Frontal cortex (tissue), 4 donors: ENCODE measurements at places on chromosomes 1 and 21. TPM values are rescaled to one million over a fixed set of nuclear protein-coding genes. Genes with fewer than 3 reads are reported as not detected.

COL11A1 gene
- total RNA-seq: 20.0 TPM

SLAMF8 gene
- not detected for total RNA-seq

FTCD gene
- 0.41 TPM for total RNA-seq

TRIM17 gene
- total RNA-seq: 1.6 TPM

APOBEC4 gene
- total RNA-seq: not detected

TMPRSS2 gene
- total RNA-seq: not detected

TBX19 gene
- total RNA-seq: 0.41 TPM

FALEC gene
- 0.41 TPM for total RNA-seq

DNM3 gene
- total RNA-seq: 76.2 TPM

DTL gene
- total RNA-seq: 2.9 TPM
